ENCODE measurements at places on chromosomes 3 and 15. TPM values are rescaled to one million over a fixed set of nuclear protein-coding genes. Genes with fewer than 3 reads are reported as not detected.

DNA sequence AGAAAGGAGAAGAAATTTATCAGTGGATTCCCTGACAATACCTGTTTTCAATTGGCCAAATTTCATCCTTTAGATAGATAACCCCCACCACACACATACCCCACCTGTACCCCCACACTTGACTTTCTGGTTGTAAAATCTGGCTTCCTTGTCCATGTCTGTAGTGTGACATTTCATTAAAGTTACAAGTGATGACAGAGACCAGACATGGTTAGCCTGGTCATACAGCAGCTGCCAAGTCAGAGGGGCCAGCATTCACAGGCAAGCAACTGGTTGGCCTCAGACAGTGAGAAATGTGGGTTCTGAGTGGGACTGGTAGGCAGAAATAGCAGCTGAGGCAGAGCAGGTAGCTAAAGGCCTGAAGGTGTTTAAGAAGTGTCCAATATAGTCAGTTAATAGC lies 238.6 kb upstream of the SOX14 start:
- DNase-seq, result no peak

GRCh38 chr15:75921732-75922703 lies 18.3 kb downstream of the FBXO22 start:
- DNase-seq, result peak; percentile 17

- no peak for DNase-seq
Observed at GRCh38 chr15:77168616-77169015, 97.7 kb upstream of the TSPAN3 start.

DNA sequence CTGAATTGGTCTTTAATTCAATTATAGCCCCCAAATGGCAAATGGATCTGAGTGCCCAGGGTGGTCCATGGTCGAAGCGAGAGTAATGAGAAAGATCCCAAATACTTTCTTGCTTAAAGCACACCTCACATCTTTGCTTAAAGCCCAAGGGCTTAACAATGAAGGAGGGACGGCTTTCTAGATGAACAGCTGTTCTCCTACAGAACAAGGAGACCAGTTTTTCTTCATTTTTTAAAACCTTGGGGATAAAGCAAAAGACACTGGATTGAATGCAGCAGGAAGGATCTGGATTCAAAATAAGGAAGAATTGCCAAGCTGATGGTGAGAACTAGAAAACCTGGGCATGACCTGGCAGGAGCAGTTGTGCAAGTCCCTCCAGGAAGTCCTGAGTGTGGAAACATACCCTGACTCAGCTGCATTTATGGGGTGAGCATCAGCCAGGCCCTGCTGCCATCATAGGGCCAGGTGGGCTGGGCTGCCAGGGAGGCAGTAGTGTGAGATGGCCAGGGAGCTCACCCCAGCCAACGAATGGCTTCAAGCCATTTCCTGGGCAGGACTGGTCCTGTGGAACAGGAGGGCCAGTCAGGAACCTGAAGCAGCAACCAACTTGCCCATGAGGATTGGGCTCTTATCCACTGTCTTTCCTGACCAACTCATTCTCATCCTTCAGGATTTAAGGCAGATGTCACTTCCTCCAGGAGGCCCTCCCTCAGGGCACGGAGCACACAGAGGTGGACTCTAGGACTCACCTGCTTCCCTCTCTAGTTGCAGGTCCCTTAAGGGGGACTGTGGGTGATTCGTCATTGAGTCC lies 18.4 kb upstream of the RHCG start:
- no peak for DNase-seq

- DNase-seq, result no peak
Observed at GRCh38 chr3:177646749-177647148, 449.5 kb upstream of the TBL1XR1 start.

DNA sequence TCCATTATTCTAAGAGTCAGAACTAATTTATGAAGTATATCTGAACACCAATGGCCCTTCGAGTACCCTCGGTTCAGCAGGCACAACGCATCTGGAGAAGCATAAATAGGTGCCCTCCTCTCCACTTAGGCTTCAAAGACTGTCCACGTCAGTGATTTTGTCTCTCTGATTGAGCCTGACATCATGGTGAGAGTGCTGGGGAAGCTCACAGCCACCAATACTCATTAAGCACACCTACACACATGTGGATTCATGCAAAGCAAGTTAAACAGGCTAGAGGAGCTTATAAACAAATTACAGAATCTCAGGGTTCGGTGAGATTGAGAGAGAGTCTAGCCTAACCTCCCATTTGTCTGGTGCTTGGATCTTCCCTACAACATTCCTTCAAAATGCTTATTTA lies 3.6 kb downstream of the CLDN1 start:
- no peak for DNase-seq

DNA sequence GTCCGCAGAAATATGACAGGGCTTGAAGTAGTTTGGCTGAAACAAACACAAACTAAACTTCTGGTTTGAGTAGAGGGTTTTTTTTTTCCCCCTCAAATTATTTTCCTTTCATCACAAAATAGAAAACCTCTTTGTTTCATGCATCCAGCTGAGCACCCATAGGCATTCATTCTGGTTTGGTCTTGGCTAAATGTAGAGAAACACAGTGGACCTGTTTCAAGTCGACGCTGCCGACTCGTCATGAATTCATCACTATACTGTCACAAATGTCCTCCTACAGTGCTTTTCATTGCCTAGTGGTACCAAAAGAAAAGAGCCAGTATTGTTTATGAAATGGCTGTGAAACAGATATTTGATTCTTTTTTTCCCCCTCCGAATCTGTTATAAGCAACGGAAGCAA lies 52.4 kb upstream of the GYG1 start:
- no peak for DNase-seq

DNA sequence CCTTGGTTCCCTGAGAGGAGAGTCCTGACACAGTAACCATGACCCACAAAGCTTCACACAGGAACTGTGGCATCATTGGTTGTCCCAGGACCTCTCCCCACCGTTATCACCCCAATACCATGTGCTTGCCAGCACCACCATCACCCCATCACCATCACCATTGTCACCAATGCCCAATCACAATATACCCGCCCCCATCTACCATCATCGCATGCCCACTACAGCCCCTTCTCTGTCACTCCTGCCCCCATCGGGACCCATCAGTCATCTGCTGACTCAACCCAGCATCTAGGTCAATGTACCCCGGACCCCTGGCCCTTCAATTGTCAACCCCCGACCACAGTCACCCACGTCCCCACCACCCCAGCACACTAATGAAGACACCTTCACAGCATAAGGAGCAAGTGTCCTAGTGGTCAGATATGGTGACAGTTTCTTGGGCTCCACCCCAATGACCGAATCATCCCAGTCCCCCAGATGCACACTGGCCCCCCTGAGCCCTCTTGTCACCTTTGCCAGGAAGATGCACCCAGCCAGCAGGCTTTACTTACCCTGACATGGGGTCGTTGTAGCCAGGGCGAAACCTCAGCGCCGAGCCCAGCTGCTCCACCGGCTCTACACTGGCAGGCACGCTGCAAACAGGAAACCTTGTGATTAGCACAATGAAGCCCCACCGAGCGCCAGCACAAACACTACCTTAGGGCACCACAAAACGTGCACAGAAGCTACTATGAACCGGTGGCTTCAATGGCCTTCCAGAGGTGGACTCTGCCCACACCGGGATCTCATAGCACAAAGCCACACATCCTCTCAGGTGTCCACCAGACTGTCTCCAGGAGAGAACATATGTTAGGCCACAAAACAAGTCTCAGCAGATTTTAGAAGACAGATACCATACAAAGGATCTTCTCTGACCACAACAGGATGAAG lies 25.1 kb downstream of the SHISA5 start:
- DNase-seq, result no peak

GOLGA8J gene
- polyA plus RNA-seq, result not detected

RTP3 gene
- polyA plus RNA-seq, result not detected

All from psoas muscle (tissue), 8 donors.